ENCODE measurements at places on chromosomes 3 and 15.

- H3K27ac ChIP-seq, result no peak overlapping the region
- H3K4me3 ChIP-seq, result no peak overlapping the region
- H3K4me1 ChIP-seq, result no peaks in the 10 kb centered on the region
- no peak for DNase-seq
- H3K36me3 ChIP-seq, result no peaks in the 10 kb centered on the region
- peaks cover 14% of the 10 kb centered on the region for H3K27me3 ChIP-seq
Measured at GRCh38 chr3:178491751-178492150, 44.5 kb upstream of the KCNMB2 start.

DNA sequence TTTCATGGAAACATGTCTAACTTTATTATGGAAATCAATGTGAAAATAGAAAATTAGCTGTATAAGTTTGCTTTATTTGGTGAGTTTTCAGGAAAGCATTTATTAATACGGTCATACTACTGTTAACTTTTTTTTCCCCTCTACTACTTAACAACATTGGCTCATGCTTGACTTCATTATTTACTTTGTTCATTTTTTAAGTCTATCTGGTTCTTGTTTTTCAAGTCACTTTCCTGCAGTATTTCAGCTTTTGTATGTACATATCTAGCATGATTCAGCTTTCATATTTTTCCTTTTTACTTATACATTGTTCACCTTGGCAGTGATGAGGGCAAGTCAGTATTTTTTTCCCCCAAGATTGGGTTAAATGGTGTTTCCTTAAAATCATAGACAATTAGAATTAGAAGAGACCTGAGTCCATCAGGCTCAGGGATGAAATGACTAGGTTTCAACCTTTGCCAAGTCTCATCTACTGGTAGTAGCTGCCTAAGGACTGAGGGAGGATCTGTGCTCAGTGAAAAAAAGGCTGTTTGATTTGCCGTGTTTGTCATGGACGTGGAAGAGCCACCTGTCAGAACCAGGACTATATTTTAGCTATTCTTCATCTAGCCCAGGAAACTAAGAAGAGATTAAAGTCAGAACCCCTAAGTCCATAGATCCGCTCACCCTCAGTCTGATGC lies 15.4 kb downstream of the TMOD3 start:
- DNase-seq, result peak; percentile 55
- H3K27ac ChIP-seq, result peak overlapping the region; percentile 82
- no peaks in the 10 kb centered on the region for H3K27me3 ChIP-seq
- H3K36me3 ChIP-seq, result no peaks in the 10 kb centered on the region
- H3K4me3 ChIP-seq, result peak overlapping the region; percentile 21
- H3K4me1 ChIP-seq, result peaks cover 54% of the 10 kb centered on the region

DNA sequence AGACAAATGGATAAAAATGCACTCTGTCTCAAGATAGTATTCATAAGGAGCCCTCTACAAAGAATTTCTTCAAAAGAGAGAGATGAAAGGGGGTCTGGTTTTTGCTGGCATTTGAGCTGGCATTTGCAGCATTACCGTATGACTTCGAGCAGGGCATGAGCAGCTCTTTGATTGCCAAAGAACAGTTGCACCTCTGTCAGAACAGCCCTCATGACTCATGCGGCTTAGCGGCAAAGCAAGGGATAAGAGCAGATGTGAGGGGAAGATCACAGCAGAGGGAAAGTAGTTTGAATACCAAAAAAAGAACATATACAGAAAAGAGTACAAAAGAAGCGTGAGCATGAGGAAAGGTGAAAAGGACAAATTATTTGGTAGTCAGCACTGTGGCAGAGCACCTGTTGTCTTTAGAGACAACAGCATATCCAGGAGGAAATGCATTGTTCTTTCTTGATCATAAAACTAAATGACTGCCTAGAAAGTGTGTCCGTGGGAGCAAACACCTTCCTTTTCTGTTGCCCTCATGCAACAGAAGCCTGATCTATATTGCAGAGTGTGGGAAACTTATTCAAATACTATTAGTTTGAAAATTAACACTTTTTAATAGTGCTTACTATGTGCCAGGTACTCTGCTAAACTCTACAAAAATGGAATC lies 80.5 kb upstream of the SLC24A5 start:
- no peaks in the 10 kb centered on the region for H3K4me1 ChIP-seq
- no peaks in the 10 kb centered on the region for H3K27me3 ChIP-seq
- DNase-seq, result no peak

DNA sequence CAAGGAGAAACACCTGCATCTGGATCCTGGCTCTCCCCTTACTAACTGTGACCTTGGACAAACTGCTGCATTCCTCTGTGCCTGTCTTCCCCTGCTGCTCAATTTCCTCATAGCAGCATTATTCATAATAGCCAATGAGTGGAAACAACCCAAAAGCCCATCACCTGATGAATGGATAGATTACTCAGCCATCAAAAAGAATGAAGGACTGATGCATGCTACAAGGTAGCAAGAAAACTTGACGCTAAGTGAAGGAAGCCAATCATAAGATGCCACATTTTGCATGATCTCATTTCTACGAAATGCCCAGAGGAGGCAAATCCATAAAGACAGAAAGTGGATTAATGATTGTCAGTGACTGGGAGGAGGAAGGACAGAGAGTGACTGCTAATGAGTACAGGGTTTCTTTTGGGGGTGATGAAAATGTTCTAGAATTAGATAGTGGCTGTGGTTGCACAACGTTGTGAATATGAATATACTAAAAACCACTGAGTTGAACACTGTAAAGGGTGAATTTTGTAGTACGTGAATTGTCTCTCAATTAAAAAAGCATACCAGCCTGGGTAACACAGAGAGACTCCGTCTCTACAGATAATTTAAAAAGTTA lies 11.2 kb downstream of the IGDCC4 start:
- no peak overlapping the region for H3K4me3 ChIP-seq
- H3K27me3 ChIP-seq, result no peaks in the 10 kb centered on the region
- no peaks in the 10 kb centered on the region for H3K36me3 ChIP-seq
- DNase-seq, result peak; percentile 34

DNA sequence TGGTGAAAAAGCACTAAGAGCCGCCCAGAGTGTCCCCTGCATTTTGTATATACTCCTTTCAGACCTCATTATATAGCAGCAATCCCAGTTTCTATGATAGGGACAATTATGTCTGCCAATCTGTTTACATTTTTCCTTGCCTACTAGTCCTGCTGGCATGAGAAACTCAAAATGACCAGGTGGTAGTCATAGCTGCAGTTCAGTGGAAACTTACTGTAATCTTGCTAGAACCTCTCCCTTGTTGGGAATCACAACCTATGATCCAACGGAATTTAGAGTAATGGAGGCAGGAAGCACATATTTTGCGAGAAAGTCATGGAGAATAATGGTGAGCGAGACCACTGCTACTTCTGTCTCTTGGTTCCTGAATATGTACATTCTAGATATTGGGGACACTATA lies 28.6 kb upstream of the MINAR1 start:
- no peak for DNase-seq
- no peaks in the 10 kb centered on the region for H3K4me1 ChIP-seq
- H3K27ac ChIP-seq, result no peak overlapping the region
- no peaks in the 10 kb centered on the region for H3K27me3 ChIP-seq
- H3K4me3 ChIP-seq, result no peak overlapping the region
- no peaks in the 10 kb centered on the region for H3K36me3 ChIP-seq

GRCh38 chr3:37992271-37993066 lies 1.9 kb downstream of the VILL start:
- H3K27me3 ChIP-seq, result no peaks in the 10 kb centered on the region
- H3K36me3 ChIP-seq, result no peaks in the 10 kb centered on the region
- no peak overlapping the region for H3K27ac ChIP-seq

DNA sequence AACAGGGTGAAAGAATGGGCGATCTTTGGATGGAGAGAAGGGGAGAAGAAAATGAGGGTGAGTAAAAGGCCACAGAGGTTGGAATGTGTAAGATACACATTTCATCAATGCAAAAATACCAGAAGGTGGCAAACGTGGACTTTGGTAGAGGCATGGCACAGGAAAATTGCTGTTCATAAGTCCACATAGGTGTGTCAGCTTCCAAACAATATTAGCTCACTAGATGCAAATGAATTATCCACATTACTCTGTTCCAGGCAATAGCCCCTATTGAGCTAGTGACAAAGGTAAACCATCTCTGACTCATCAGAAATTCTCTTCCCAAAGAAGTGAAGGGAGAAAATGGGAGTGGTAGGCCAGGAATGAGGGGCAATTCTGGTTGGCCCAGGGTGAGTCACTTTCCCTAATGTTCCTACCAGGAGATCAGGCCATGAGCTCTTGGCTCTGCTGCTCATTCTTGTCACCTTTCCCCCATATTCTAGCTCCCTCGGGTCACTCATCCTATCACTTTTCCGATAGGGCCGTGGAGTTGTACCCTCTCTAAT lies 19.9 kb downstream of the ACKR2 start:
- H3K4me1 ChIP-seq, result peaks cover 53% of the 10 kb centered on the region
- no peaks in the 10 kb centered on the region for H3K27me3 ChIP-seq
- H3K36me3 ChIP-seq, result no peaks in the 10 kb centered on the region
- H3K27ac ChIP-seq, result peak overlapping the region; percentile 100

GRCh38 chr15:34655326-34655725 lies 71.9 kb upstream of the GOLGA8B start:
- no peaks in the 10 kb centered on the region for H3K4me1 ChIP-seq
- H3K36me3 ChIP-seq, result no peaks in the 10 kb centered on the region
- DNase-seq, result no peak
- no peak overlapping the region for H3K4me3 ChIP-seq
- peaks cover 7% of the 10 kb centered on the region for H3K27me3 ChIP-seq

DNA sequence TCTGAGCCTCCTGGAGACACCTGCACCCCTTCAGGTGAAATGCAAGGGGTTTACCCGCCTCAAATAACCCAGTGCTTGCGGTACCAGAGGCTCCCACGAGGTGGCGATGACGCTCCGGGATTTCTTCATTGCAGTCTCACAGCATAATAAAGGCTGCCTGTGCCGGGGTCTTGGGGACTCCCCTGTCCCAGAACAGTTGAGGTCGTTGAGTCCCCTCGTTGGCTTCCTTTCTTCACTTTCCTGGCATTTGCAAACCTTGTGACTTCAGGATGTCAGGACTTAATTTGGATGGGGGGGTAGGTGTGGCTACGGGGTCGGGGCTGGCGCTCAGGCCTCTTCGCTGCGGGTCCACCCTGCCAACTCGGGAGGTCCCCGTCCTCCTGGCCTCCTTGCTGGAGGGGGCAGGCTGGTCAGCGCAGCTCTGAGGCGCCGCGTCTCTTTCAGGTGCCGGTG lies 1.3 kb downstream of the GNAT1 start:
- H3K36me3 ChIP-seq, result no peaks in the 10 kb centered on the region
- no peak overlapping the region for H3K4me3 ChIP-seq
- no peaks in the 10 kb centered on the region for H3K4me1 ChIP-seq
- no peak overlapping the region for H3K27ac ChIP-seq
- no peaks in the 10 kb centered on the region for H3K27me3 ChIP-seq

DNA sequence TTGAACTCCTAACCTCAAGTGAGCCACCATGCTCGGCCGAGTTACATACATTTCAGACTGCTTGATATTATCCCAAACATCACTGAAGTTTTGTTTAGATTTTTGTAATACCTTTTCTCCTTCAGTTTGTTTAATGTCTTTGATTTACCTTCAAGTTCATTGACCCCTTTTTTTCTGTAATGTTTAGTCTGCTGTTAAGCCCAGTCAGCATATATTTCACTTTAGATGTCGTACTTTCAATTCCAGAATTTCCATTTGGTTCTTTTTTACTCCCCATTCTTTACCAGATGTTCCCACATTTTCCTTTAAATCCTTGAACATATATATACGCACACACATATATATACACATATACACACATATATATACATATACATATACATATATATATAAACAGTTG lies 59.1 kb upstream of the CTDSPL2 start:
- no peaks in the 10 kb centered on the region for H3K27me3 ChIP-seq
- H3K4me3 ChIP-seq, result no peak overlapping the region
- no peaks in the 10 kb centered on the region for H3K36me3 ChIP-seq
- DNase-seq, result no peak
- H3K27ac ChIP-seq, result no peak overlapping the region
- no peaks in the 10 kb centered on the region for H3K4me1 ChIP-seq

GRCh38 chr15:75023872-75024636 lies 664 bp downstream of the PPCDC start:
- DNase-seq, result peak; percentile 27
- no peaks in the 10 kb centered on the region for H3K27me3 ChIP-seq
- no peaks in the 10 kb centered on the region for H3K36me3 ChIP-seq
- peak overlapping the region; percentile 95 for H3K4me3 ChIP-seq

- peak; percentile 64 for DNase-seq
- peaks cover 9% of the 10 kb centered on the region for H3K36me3 ChIP-seq
- peaks cover 92% of the 10 kb centered on the region for H3K4me1 ChIP-seq
- H3K27ac ChIP-seq, result peak overlapping the region; percentile 91
- H3K4me3 ChIP-seq, result peak overlapping the region; percentile 13
- H3K27me3 ChIP-seq, result no peaks in the 10 kb centered on the region
Measured at GRCh38 chr3:172138792-172139507, 99.6 kb downstream of the FNDC3B start.

- no peak overlapping the region for H3K4me3 ChIP-seq
- H3K36me3 ChIP-seq, result no peaks in the 10 kb centered on the region
- H3K4me1 ChIP-seq, result peaks cover 20% of the 10 kb centered on the region
- H3K27me3 ChIP-seq, result no peaks in the 10 kb centered on the region
- peak; percentile 94 for DNase-seq
- peak overlapping the region; percentile 28 for H3K27ac ChIP-seq
Measured at GRCh38 chr3:171108066-171108465, 81.5 kb upstream of the SLC2A2 start.

- no peaks in the 10 kb centered on the region for H3K27me3 ChIP-seq
- DNase-seq, result no peak
- no peaks in the 10 kb centered on the region for H3K36me3 ChIP-seq
- peaks cover 6% of the 10 kb centered on the region for H3K4me1 ChIP-seq
Measured at GRCh38 chr15:68770216-68770615, 50.5 kb downstream of the ANP32A start.

- no peaks in the 10 kb centered on the region for H3K36me3 ChIP-seq
- H3K4me3 ChIP-seq, result no peak overlapping the region
- no peaks in the 10 kb centered on the region for H3K27me3 ChIP-seq
- H3K27ac ChIP-seq, result no peak overlapping the region
- H3K4me1 ChIP-seq, result peaks cover 23% of the 10 kb centered on the region
Measured at GRCh38 chr15:75695634-75696310, 16.9 kb downstream of the CSPG4 start.

DNA sequence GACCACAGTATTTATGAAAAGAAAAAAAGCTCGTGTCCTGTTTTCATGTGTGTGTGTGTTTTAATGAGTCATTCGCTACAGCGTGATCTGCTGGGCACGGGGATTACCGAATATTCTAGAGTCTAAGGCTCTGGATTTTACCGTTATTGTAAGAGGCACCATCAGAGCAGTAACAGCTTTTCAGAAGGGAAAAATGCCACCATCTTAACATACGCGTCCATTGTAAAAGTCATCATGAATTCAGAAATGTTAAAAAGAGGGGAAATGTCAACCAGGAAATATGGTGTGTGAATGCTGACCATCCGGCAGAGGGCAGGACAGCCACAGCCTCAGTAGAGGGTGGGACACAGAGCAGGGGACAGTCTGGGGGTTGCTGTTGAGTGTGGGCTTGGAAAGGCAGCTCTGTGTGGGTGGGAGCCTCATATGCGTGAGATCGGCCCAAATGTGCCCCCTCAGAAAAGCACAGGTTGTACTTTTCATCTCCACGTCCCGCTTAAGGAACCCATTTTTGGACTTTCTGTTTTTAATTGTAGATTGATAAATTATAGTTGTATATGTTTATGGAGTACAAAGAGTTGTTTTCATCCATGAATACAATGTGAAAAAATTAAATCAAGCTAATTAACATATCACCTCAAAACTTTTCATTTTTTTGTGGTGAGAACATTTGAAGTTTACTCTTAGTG lies 69.6 kb downstream of the ASB7 start:
- peaks cover 23% of the 10 kb centered on the region for H3K4me1 ChIP-seq
- H3K27ac ChIP-seq, result peak overlapping the region; percentile 60
- H3K27me3 ChIP-seq, result no peaks in the 10 kb centered on the region
- peak; percentile 47 for DNase-seq
- no peak overlapping the region for H3K4me3 ChIP-seq
- no peaks in the 10 kb centered on the region for H3K36me3 ChIP-seq

- no peaks in the 10 kb centered on the region for H3K27me3 ChIP-seq
- no peak overlapping the region for H3K27ac ChIP-seq
- H3K36me3 ChIP-seq, result no peaks in the 10 kb centered on the region
- H3K4me3 ChIP-seq, result no peak overlapping the region
Measured at GRCh38 chr15:88057836-88058235, 198.7 kb downstream of the NTRK3 start.

Measured in PC-3 (cell line).